Activated CD8-positive, alpha-beta memory T cell treated with anti-CD3 and anti-CD28 coated beads for 48 hours (primary cell): ENCODE measurements at places on chromosomes 1 and 21.

- DNase-seq = no peak
Measured at GRCh38 chr1:163820226-163820625, 498.5 kb downstream of the NUF2 start.

GRCh38 chr1:235130766-235131270 is 2.2 kb upstream of the TOMM20 start:
- DNase-seq = no peak

DNA sequence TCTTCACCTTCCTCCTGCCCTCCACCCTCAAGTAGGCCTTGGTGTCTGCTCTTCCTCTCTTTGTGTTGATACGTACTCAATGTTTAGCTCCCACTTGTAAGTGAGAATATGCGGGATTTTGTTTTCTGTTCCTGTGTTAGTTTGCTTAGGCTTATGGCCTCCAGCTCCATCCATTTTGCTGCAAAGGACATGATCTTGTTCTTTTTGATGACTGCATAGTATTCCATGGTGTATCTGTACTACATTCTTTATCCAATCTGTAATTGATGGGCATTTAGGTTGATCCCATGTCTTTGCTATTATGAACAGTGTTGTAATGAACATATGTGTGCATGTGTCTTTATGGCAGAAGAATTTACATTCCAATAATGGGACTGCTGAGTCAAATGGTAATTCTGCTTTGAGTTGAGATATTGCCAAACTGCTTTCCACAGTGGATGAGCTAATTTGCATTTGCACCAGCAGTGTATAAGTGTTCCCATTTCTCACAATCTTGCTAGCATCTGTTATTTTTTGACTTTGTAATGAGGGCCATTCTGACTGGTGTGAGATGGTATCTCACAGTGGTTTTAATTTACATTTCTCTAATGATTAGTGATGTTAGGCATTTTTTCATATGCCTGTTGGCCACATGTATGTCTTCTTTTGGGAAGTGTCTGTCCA is 272.7 kb downstream of the SDCCAG8 start:
- DNase-seq = no peak

- DNase-seq = no peak
Measured at GRCh38 chr21:35923971-35924370, 136.4 kb downstream of the SETD4 start.

GRCh38 chr1:32742199-32742947 is 39.8 kb upstream of the SYNC start:
- no peak for DNase-seq

DNA sequence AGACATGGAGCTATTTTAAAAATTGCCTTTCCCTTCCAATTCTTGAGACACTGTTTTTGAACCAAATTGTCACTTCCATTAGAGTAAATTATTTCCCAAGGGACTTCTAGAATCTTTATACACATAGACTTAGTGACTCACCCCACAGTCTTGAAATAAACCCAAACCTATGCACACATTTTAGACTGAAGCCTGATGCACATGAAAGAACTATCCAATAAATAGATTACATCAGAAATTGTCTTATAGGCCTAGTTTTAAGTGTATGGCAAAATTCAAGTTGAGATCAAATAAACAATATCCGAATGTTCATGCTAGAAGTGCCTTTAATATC is 32.2 kb upstream of the ZNF326 start:
- DNase-seq = no peak

DNA sequence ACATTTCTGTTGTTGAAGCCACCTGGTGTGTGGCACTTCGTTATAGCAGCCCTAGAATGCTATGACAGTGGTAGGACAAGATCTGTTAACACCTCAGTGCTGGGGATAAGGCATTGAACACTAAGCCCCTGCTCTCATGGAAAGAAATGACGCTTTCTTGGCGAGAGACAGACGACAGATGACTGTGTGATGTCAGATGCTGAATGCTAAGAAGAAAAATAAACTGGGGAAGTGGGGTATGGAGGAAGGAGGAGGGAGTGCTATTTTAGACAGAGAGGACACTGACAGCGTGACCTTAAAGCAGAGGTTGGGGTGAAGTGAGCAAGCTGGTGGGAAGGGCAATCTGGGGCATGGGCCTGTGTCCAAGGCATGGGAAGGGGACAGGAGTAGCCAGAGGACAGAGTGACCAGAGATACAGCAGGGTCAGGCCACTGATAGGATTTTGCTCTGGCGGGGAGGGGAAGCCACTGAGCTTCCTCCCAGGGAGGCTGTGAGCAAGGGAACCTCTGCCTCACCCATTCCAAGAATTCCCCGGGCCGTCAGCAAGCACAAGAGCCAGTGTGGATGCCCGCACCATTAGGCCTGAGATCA is 15.2 kb downstream of the DOP1B start:
- DNase-seq = no peak

- DNase-seq = no peak
Measured at GRCh38 chr1:220696226-220696862, 6.2 kb downstream of the C1orf115 start.

DNA sequence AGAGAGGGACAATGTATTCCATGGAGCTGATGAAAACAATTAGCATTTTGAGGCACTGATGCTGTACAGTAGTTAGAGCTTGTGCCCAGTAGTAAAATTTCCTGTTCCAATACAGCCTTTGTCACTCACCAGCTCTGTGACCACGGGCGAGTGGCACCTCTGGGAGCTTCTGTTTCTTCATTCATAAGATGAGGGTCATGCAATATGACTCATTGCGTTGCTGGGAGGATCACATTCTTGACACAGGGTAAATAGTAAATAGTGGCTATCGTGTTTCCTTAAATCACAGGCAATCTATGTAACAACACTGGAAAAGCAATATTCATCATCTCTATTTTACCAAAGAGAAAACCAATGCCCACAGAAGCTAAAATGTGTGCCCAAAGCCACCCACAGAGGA is 4.5 kb upstream of the LRRC52 start:
- no peak for DNase-seq

- DNase-seq = no peak
Measured at GRCh38 chr1:33155877-33156538, 25.8 kb downstream of the TRIM62 start.

GRCh38 chr21:15669247-15669646 is 60.5 kb upstream of the USP25 start:
- no peak for DNase-seq

DNA sequence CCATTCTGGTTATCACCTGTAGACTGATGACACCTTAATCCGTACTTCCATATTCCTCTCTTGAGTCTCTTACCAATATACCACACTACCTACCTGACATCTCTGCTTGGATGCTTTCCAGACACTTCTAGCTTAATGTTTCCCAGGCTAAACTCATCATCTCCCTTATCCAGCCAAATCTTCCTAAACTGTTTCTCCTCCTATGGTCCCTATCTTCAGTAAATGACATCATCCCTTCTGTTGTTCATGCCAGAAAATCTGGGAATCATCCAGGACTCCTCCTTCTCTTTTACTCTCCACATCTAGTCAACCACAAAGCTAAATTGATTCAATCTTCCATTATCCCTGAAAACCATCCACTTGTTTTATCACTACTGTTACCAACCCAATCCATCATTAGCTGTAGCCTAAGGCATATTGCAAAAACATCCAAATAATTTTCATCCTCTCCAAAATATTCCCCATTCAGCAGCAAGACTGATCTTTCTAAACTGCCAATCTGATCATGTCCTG is 464.1 kb upstream of the BEND5 start:
- DNase-seq = no peak

DNA sequence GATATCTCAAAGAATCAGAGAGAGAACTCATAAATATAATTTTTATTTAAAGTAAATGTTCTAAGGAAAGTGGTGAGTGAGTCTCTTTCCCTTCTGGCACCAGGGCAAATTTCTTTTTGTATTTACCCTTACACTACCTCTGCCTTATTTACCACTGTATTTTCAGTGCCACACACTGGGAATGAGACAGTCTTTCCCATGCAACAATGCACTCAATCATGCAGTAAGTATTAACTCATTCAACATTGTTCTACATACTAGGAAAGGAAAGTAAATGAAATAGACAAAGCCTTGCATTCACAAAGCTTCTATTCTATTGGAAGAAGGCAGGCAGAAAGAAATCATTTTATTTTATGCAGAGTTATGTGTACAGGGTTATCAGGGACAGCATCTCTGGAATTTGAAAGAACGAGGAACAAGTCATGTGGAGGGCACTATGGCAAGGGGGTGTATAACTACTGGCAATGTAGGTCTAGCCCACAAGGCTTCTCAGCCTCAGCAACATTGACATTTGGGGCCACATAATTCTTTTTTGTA is 129.8 kb upstream of the PRDX6 start:
- DNase-seq = no peak

GRCh38 chr1:41347276-41347675 is 14.0 kb upstream of the FOXO6 start:
- DNase-seq = no peak

GRCh38 chr1:205251576-205251975 is 23.8 kb downstream of the TMCC2 start:
- no peak for DNase-seq

DNA sequence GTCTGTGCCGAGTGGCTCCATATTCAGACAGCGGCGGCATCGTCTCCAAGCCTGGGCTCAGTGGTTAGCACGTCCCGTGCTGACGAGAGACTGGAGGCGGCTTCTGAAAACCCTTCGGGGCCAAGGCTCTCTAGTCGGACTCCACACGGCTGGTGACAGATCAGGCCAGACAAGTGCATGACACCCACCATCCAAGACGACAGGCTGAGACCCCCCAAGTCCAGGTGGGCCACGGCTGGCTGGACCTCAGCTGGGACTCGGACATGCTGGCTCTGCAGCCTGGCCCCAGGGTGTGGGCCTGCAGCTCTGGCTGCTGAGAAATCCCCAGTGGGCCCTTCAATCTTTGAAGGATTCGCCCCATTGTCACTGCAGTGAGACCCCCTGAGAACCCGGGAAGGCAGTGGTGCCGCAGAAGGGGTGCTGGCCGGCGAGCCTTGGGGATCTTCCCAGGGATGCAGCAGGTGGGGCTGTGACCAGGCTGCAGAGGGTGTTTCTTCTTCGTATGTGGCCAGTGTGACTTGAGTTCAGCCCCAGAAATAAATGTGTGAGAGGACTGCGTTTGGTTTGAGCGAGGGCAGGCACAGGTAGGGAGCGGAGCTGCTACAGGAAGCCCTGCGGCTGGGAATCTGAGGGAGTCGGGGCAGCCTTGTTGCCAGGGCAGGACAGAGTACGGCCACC is 15.9 kb upstream of the SLC19A1 start:
- DNase-seq = no peak

DNA sequence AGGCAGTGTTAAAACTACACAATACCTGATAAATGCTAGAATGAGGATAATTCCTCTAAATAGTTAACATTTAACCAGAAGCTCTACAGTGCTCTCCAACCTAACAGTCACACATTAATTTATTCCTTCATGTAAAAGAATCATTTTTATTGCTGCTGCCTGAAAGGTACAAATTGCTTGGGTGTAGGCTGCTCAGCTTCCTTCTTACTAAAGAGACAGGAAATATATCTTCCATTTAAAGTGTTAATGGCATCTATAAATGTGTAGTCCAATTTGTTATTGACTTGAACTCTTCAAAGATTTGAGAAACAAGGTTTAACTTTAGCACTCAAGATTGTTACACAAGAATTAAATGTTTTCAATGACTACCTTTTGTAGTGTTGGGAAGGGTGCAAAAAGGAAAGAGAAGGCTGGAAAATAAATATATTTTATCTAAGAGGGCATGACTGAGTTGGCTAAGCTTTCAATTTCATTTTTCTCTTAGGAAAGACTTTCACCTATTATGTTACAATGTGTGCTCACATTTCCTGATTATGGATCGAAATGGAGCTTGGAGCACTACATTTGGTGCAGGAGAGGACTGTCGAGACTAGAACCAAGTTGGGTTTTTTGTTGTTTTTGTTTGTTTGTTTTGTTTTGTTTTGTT is 105.5 kb upstream of the CACYBP start:
- no peak for DNase-seq

- DNase-seq = no peak
Measured at GRCh38 chr1:175449306-175449705, 256.7 kb upstream of the KIAA0040 start.
